ENCODE measurements at places on chromosomes 3 and 15.

DNA sequence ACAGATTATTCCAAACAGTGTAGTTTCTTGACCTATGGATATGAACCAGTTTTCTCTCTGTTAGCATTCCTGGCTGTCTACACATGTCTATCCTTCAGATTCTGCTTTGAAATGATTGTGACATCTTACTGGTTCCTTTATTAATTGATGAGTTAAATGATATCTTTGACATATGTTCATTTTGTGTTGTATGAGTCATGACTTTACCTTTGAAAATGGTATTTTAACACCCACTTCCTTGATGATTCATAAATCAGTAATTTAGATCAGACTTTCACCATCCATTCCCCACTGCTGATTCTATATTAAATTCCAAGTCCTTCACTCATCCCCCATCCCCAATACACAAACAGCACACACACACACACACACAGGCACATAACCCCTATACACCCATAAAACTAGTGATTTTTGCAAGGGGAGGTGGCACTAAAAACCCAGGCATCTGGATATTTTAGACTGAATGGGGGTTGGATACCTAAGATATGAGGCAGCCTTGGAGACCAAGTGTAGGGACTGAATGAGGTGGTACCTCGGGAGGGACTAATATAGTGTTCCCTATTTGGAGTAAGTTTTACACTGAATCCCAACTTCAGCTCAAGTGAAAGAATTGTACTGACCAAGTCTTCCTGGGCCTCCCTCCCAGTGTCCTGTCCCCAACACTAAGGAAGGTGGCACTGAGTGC lies 9.7 kb downstream of the CCK start:
- DNase-seq = no peak

DNA sequence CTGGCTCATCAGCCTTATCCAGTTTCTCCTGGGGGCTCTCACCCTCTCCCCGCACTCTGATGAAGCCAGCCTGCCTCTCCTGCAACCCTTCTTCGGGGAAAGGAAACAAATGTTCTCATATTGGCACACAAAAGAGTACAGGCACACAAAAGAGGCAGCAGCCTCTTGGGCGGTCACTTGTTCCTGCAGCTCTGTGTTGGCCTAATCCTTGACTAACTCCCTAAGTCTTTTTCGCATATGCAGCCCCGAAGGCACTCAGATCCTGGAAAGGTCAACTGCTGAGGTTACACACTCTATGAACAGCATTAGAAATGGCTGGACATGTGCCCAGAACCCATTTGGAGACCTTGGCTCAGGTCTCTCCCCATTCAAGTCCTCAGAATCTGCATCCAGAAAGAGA lies 7.4 kb upstream of the CAMP start:
- DNase-seq = no peak

DNA sequence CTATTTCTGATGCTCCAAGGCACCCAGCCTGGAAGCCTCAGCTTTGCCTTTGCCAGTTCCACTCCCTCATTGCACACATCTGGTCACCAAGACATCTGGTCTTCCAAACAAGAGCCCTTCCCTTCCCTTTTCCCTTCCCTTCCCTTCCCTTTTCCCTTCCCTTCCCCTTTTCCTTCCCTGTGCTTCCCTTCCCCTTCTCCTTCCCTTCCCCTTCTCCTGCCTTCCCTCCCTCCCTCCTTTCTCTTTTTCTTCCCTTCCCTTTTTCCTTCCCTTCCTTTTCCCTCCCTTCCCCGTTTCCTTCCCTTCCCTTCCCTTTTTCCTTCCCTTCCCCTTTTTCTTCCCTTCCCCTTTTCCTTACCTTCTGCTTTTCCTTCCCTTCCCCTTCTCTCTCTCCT lies 2.4 kb upstream of the CGNL1 start:
- DNase-seq = no peak

- DNase-seq = no peak
Measured at GRCh38 chr15:62413153-62413552, 248.1 kb upstream of the C2CD4B start.

- DNase-seq = no peak
Measured at GRCh38 chr15:42038401-42038800, 17.6 kb upstream of the PLA2G4E start.

DNA sequence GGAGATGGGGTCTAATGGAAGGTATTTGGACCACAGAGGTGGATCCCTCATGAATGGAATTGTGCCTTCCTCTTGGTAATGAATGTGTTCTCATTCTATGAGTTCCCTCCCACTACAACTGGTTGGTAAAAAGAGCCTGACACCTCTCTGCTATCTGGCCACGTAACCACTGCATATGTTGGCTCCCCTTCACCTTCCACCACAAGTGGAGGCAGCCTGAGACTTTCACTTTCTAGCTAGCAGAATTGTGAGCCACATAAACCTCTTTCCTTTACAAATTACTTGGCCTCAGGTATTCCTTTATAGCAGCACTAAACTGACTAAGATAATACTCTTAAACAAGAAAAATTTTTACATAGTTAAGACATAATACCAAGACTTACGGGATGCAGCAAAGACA lies 155.3 kb downstream of the NR1I2 start:
- no peak for DNase-seq

DNA sequence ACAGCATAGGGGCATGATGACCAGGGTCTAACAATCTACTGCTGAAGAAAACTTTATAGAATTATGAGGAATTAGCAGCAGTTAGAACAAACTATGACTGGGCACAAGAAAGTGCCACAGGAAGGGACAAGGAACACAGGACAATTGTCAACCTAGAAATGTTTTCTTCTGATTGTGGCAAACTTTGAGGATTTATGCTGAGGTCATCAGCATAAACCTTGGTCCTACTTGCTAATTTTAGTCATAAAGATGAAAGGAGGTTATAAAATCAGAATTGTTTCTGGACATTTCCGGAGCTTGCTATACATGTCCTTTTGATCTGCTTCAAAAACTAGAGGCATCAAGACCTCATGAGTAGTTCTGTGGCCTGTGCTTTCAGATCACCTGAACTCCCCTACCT lies 446.6 kb upstream of the THBS1 start:
- DNase-seq = no peak

DNA sequence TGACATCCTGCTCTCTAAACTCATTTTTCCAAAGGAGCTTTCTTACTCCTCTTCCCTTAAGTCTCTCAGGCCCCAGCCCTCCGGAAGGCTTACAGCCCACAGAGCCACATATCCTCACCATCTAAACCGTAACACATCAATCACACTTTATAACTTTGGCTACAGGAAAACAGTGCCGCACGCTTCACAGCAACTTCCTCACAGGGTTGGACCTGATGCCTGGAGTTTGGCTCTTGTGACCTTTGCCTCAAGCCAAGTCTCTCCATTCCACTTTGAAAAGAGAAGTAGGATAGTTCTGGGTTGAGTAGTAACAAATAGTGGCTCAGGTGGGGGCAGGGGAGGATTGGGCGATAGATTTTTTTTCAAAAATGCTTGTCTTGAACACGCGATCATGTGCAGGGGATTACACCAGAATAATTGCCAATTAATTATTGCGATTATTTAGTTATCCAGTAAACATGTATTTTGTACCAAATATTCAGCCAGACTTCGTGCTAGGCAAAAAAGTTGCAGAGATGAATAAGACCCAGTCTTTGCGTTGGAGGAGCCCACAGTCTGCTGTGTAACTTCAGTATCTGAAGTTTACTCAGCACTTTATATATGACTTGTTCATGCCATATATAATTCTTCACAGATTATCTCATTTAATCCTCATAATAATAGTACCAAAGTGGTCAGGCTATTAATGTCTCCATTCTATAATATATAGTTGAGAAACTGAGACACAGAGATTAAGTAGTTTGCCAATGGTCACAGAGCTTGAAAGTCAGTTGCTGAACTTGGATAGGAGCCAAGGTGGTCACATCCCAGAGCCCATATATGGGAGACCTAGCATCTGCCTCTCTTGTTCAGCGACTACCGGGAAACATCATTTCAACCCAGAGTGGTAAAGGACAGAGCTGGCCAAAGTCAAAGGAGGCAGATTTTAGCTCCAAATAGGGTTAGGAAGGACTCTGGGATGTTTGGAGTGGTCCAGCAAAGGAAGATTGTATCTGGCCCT lies 2.4 kb upstream of the ETV5 start:
- no peak for DNase-seq

DNA sequence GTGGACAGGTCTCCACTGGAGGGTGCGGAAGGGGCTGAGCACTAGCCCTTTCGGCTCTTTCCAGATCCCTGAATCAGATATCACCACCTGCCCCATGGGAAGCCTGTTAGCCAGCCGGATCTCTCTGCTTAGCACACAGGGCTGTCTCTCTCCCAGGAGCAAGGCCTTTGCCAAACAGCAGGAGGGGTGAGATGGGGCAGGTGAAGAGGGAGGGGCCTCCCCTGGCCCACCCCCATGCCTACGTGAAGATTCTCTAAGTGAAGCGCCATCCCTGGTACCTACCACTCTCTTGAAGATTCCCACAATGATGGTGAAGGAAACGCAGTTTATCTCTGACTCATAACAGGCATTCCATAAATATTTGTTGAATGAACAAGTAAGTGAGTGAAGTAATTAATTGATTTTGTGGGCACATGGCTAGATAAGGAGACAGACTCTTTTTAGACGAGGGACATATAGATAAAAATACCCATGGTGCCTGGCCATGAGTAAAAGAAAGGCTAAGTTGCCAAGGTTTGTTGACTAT lies 19.6 kb upstream of the HCN4 start:
- DNase-seq = no peak

GRCh38 chr3:64262574-64263114 lies 37.4 kb upstream of the PRICKLE2 start:
- no peak for DNase-seq

DNA sequence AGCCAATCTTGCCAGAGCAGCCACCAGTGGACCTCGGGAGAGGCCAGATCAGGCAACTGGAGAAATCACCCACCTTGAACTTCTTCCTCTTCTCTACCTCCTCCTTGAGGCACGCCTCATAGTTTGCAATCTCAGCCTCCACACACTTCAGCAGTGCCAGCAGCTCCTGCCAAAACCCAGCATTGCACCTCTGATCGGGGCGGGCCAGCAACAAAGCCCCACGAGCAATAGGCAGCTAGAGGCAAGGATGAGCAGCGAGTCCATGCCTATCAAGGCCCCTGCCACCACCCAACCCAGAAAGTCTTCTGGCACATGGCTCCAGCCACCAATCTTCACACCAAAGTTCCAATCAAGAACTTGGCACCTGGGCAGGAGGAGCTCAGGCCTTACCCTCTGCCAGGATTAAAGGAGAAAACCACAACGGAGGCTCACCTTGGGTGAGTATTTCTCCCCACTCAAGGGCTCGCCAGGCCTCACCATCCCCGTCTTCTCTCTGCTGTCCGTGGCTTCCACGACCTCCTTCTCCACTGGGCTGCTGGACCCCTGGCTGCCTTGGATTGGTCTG lies 42.1 kb downstream of the SEMA3G start:
- DNase-seq = no peak

GRCh38 chr15:41782371-41783282 lies 8.3 kb downstream of the MAPKBP1 start:
- DNase-seq = no peak

GRCh38 chr3:31288641-31289100 lies 244.1 kb upstream of the STT3B start:
- no peak for DNase-seq

DNA sequence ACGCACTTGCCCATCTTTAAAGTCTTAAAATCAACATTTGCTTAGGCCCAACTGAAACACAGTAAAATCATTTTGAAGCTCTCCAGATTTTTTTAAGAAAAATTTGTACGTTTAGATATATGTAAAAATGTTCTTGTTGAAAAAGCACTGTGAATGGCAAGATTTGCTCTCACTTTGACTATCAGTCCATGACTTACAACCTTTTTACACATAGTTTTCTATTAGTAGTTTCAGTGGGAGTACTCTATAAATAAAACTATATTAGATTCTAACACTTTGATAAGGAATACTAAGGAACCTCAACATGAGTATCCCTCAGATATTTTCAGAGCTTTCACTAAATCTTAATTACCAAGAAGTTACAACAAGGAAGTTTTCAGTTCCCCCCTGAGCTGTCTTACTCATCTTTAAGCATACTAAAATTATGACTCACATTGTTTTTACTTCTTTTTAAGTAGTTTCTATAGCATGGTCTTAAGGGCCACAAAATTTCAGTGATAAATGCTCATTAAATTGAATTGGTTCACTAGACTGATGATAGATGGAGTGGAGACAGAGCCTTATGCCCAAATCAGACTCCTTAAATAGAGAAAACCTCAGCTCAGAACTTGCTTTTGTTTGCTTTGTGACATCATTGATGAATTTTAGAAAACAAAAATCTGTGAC lies 31.6 kb upstream of the RAP2B start:
- no peak for DNase-seq

- no peak for DNase-seq
Measured at GRCh38 chr3:114274929-114275328, 18.9 kb upstream of the TIGIT start.

- DNase-seq = no peak
Measured at GRCh38 chr3:23832523-23832922, 26.8 kb downstream of the UBE2E1 start.

GRCh38 chr3:107975529-107976201 lies 115.2 kb downstream of the CD47 start:
- DNase-seq = no peak

- DNase-seq = no peak
Measured at GRCh38 chr15:25710184-25710583, 152.9 kb downstream of the ATP10A start.

GRCh38 chr15:80984856-80985255 lies 4.8 kb downstream of the MESD start:
- DNase-seq = no peak

GRCh38 chr3:89562373-89562772 lies 455.0 kb downstream of the EPHA3 start:
- DNase-seq = no peak

DNA sequence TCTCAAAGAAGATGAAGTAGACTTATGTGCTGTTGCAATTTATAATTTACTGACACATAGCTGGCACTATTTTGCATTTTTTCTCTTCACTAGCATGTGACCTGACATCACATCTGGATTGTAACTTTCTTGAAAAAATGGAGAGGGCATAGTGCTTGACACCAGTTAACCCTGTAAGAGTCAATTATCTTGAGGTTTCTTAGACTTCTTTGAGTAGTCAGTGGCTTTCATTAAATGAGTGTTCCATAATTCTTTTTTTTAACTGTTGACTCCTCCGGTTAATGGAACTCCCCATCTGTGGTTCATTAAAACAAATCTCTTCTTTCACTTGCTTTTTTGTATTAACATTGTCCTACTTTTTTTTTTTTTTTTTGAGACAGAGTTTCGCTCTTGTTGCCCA lies 16.9 kb upstream of the PRKCI start:
- no peak for DNase-seq

- DNase-seq = no peak
Measured at GRCh38 chr3:120503727-120504616, 53.2 kb upstream of the FSTL1 start.

Data from NCI-H2081 (cell line).